Naive thymus-derived CD8-positive, alpha-beta T cell (primary cell): ENCODE measurements at places on chromosomes 12 and 14.

DNA sequence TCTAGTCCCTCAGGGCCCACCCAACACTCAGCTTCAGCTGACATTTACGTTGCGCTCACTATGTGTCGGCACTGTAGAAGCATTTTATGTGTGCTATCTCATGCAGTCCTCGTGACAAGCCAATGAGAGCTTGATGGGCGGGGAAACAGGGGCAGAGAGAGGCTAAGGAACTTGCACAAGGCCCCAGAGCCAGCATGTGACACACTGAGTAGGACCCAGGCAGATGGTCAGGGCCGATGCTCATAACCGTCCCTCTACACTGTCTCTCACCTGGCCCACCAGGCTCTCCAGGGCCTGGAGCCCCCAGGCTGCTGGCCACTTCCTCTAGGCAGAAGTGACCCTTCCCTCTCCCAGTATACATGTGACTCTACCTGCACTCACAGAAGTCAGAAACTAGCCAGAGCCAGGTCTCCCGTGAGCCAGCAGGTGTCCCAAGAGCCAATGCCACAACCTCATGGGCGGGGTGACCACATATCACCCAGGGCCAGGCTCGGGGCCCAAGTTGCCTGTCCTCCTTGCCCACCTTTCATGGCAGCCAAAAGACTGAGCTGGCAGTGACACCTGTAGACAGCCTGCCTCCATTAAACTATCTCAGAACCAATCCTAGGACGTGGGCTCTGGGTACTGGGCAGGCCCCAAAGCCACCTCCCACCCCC lies 38.3 kb downstream of the TTC7B start:
- no peak for DNase-seq

DNA sequence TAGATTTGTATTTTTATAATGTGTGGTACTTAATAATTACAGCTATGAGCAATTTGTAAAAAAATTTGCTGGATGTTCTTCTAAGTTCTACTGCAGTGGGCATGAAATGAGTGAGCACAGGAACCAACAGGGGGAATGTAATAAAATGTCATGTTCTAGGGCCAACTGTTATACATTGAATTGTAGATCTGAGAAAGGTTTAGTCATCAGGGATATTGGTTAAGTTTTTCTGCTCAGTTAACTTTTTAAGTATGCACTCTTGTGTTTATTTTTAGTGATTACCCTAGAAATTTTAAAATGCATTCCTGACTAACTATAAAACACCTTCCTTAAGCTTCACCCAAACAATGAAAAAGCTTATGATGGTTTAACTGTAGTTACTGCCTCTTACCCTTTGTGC lies 101.8 kb downstream of the CAND1 start:
- no peak for DNase-seq

GRCh38 chr14:57831981-57832380 lies 33.9 kb downstream of the SLC35F4 start:
- DNase-seq: no peak

GRCh38 chr12:108531929-108532848 lies 17.1 kb downstream of the FICD start:
- DNase-seq: no peak

GRCh38 chr12:77644915-77645605 lies 185.6 kb upstream of the NAV3 start:
- no peak for DNase-seq

GRCh38 chr12:90572778-90573177 lies 382.2 kb downstream of the CCER1 start:
- no peak for DNase-seq

GRCh38 chr14:93989939-93990338 lies 7.2 kb upstream of the CCDC197 start:
- DNase-seq: no peak

DNA sequence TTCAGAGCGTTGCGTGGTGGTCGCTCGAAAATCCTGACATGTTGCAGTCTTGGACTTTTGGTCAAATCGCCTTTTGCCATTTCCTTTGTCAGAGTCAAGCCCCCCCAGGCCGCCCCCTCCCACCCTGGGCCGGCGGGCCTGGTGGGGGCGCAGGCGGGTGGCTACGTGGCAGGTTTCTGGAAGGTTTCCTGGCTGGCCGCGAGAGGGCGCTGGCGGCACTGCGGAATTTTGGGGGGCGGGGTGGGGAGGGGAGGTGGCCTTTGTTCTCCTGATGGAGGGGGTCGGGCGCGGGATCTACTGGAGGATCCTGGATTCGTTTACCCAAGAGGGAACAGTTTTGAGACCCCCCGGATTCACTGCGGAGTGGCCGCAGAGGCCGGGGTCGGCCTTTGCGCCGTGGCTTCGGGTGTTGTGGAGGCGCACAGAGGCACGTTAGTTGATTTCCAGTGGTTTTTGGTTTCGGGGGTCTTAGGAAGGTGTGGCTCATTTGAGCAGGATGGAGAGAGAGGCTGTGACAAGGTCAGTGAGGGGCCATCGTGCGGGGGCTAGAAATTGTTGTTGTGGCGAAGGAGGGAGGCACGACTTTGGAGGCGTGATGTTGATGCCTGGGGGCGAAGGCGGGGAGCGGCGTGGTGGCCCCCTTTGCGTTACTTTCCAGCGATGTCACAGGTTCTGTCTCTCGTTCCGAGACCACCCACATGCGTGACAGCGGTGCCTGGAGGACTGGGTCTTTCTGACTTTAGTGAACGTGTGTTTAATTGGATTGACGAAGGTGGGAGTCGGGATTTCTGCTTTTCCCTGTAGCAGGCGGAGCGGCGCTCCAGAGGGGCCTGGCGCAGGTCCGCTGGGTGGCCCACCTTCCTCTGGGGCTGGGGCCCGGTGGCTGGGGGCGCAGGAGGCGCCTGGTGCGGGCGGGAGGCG lies 1.4 kb downstream of the MEG3 start:
- DNase-seq: no peak

DNA sequence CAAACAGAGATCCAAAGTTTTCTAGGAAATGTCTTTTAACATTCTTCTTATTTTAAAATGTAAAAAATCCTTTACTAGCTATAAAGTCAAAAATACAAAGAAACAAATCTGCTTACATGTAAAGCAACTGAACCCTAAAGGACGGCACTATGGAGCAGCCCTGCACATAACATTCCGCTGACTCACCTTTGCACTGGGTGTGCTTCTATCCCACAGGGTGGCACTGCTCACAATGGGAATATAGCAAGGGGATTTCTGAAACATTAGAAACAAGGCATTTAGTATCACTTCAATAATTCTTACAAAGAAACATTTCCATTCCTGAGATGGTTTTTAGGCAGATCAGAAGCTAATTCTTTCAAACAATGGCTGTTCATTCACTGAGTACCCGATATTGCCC lies 94.3 kb downstream of the C12orf42 start:
- DNase-seq: no peak

- no peak for DNase-seq
These were observed 42.6 kb downstream of the ACTN1 start for GRCh38 chr14:68936476-68936875.

GRCh38 chr12:97038131-97038530 lies 131.1 kb downstream of the NEDD1 start:
- DNase-seq: no peak

- no peak for DNase-seq
These were observed 885.7 kb downstream of the DIO2 start for GRCh38 chr14:79325557-79325956.

GRCh38 chr12:6946033-6946919 lies 2.5 kb downstream of the C12orf57 start:
- DNase-seq: peak; percentile 60

GRCh38 chr12:11981121-11981733 lies 89.5 kb upstream of the BCL2L14 start:
- peak; percentile 42 for DNase-seq

- no peak for DNase-seq
These were observed 2.9 kb downstream of the SPX start for GRCh38 chr12:21528953-21529352.

DNA sequence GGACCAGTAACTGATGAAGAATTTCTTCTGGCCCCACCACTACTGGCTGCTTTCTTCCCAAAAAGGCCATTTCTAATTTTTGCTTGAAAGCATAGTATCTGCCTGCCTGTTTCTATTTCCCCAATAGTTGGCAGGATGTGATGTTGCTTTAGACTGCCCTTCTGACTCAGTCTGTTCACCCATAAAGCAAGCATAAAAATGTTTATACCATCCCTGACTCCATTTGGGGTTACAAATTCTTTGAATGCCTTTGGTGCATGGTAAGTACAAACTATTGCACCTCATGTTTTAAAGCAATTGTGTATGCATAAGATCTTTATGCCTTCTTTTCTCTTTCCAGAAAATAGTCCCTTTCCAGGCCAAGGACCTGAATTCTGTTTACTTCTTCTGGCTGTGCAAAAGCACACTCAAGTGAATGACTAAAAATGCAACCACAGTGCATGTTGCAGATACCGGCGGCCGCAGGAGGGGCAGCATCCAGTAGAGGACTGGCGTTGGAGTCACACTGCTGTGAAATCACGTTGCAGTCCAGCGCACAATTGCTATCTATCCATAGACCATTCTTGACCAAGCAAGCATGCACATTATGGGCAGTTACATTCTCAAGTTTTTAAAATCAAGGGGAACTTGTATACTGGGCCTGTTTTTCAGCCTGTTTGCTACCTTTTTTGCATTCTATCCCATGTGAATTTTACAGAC lies 82.4 kb downstream of the SLC5A8 start:
- DNase-seq: no peak

DNA sequence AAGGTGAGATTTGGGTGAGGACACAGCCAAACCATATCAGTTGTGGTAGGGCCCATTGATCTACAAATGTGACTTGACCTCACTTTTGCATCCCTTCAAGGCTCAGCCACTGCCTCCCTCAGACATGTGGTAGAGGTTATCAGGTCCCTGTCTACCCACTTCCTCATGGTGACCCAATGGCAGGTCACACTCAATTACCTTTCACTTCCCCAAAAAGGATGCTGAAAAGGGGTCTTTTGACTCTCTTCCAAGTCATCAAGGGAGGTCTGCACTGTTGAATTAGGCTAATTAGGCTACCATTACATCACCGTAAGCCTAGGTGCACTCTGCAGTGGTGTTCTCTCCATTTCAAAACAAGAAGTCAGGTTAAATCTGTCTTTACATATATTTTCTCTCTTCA lies 22.6 kb upstream of the DRAM1 start:
- DNase-seq: no peak

DNA sequence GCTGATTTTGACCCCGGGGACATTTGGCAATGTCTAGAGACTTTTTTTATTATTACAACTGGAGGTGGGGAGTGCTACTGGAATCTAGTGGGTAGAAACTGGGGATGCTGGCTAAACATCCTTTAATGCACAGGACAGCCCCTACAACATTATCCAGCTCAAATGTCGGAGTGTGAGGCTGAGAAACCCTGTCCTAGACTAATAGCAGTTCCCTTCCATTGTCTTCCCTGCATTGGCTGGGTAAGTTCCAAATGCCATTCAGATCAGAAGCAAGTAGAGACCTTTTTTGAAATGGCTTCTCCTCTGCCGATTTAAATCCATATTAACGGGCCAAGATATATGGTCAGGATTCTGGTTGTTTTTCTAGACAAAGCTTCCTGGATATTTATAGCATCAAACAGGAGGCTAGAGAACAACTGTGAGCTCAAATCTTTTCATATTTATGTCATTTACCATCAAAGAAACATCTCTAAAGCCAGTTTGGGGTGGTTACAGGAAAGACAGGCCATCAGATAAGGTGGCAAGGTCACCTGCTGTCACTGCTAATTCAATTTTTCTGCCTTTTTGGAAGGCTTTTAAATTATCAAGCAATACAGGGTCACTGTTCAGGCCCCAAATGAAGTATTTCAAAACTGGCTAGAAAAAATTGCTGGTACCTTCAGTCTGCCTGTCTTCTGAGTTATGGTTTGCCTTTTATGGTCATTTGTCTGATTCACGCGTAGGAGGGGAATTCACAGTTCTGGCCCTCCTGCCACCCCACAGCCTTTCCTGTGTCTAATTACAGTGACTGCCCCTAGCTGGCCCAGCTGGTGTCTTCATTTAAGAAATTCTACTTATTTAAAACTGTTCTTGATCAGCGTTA lies 20.1 kb upstream of the AKAP5 start:
- DNase-seq: no peak

DNA sequence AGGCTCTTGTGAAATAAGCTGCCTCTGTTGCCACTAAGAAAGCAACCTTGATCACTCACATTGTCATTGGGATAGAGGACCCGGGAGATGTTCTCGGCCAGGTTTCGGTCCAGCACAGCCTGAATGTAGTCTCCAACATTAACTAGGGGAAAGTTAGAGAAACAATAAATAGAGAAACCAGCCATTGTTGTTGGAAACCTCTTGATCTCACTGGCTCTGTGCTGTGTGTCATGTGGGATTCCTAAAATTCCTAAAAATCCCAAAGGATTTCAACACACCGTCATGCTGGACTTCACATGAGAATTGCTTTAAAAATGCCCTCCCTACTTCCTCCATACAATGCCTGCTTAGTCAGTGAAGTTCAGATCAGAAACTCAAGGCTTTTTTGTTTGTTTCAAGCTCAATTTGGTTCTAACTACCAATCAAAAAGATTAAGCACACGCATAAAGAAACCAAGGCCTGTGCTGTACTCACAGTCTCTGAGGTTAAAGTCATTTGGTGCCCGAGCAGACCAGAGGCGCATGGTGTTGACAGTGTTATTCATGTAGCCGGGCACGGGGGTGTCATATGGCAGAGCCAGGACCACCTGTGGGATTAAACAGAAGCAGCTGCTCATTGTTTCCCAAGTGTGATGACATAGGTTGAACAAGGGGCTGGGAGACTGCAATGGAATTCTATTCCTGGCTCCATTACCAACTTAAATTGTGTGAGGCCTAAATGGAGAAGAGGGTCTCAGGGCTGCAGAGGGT lies 23.6 kb downstream of the PYGL start:
- no peak for DNase-seq

GRCh38 chr12:102433304-102433703 lies 47.1 kb downstream of the IGF1 start:
- DNase-seq: no peak

DNA sequence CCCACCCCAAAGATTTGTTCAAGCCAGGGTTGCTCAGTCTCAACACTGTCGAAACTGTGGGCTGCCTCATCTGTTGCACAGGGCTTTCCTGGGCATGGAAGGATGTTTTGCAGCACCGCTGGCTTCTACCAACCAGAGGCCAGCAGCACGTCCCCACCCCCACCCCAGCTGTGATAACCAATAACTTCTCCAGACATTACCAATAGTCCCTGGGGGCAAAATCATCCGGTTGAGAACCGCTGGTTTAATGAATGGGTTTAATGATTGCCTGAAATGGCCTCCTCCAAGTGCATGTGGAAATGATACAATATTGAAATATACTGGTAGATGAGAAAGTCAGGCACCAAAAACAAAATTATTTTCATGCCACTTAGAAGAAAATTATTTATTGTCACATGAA lies 44.5 kb downstream of the RIMBP2 start:
- DNase-seq: no peak

GRCh38 chr14:43956741-43957140 lies 550.3 kb downstream of the FSCB start:
- no peak for DNase-seq

DNA sequence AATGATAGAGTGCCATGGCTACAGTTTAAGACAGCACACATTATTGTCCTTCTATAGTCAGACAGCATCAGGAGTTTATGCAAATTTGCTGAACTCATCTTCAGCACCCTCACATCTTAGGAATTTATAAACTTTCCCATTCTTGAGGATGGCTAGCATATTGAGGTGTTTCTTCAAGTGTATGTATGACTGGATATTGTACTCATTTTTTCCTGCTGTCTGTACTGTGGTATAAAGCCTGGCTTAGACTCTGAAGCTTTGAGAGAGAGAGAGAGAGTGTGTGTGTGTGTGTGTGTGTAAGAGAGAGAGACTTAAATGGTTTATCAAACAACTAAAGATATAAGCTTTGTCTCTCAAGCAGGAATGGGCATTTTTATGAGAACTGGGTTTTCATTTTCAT lies 161.6 kb downstream of the PIK3C2G start:
- no peak for DNase-seq

GRCh38 chr14:90191585-90191984 lies 64.8 kb upstream of the PSMC1 start:
- DNase-seq: no peak
